Calu3 (cell line): ENCODE measurements at places on chromosomes 1 and 21. TPM values are rescaled to one million over a fixed set of nuclear protein-coding genes. Genes with fewer than 3 reads are reported as not detected.

DNA sequence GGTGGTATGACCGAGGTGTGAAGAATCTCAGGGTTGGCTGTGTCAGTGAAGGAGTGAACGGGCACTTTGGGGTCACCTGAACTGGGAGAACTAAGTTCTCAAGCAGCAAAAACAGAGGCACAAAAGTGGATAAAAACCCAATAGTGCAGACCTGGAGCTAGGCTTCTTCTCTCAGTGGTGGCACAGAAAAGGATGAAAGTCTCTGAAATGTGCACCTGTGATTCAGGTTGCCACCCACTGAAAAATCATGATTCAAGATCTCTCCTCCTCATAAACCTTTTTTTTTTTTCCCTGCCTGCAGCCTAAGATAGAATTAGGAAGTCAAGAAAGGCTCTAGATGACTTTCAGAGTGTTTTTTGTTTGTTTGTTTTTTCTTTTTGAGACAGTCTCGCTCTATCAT, 304.8 kb downstream of the KIF26B start:
- no peaks in the 10 kb centered on the region for H3K36me3 ChIP-seq
- DNase-seq = no peak
- H3K27me3 ChIP-seq = no peaks in the 10 kb centered on the region
- no peak overlapping the region for H3K27ac ChIP-seq
- H3K4me1 ChIP-seq = no peaks in the 10 kb centered on the region
- no peak overlapping the region for H3K4me3 ChIP-seq

The LAMB3 gene
- 331 and 333 TPM in 2 replicates for total RNA-seq

The ZNF593OS gene
- not detected in 2 replicates for total RNA-seq

GRCh38 chr1:38061883-38062328, 15.3 kb upstream of the POU3F1 start:
- peaks cover 65% of the 10 kb centered on the region for H3K27me3 ChIP-seq
- no peaks in the 10 kb centered on the region for H3K36me3 ChIP-seq
- H3K4me1 ChIP-seq = no peaks in the 10 kb centered on the region
- no peak overlapping the region for H3K27ac ChIP-seq
- no peak overlapping the region for H3K4me3 ChIP-seq

DNA sequence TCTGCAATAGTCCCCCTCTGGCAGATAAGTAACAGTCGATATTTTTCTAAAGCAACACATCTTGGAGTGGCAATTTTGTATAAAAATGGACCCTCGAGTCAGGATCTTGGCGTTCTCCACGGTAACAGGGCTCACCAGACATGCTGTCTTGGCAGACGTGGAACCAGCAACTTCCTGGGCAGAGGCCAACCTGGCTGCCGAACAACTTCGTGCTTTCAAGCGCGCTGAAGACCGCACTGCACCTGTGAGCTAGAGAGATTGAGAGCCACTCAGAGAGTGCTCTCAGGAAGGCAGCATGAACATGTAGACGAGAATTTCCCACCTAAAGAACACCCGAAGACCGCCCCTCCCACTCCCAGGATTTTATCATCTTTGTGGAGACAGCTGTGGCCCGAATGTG, 7.3 kb downstream of the C1orf174 start:
- peaks cover 14% of the 10 kb centered on the region for H3K36me3 ChIP-seq
- no peak overlapping the region for H3K27ac ChIP-seq
- no peak for DNase-seq
- H3K4me1 ChIP-seq = no peaks in the 10 kb centered on the region
- H3K27me3 ChIP-seq = no peaks in the 10 kb centered on the region
- H3K4me3 ChIP-seq = no peak overlapping the region

The HTR6 gene
- total RNA-seq = not detected in 2 replicates

GRCh38 chr21:19236209-19236608, 832.6 kb upstream of the TMPRSS15 start:
- H3K27me3 ChIP-seq = no peaks in the 10 kb centered on the region
- no peak overlapping the region for H3K4me3 ChIP-seq
- H3K27ac ChIP-seq = no peak overlapping the region
- no peak for DNase-seq
- no peaks in the 10 kb centered on the region for H3K36me3 ChIP-seq
- H3K4me1 ChIP-seq = no peaks in the 10 kb centered on the region

- H3K4me3 ChIP-seq = no peak overlapping the region
- H3K27ac ChIP-seq = no peak overlapping the region
- no peak for DNase-seq
- no peaks in the 10 kb centered on the region for H3K27me3 ChIP-seq
These were observed 72.5 kb downstream of the OBSCN start for GRCh38 chr1:228280106-228280901.

The SPRR5 gene
- total RNA-seq = not detected in 2 replicates

The GBP6 gene
- 0.12 and 0.37 TPM in 2 replicates for total RNA-seq

GRCh38 chr1:57976216-57976615, 552.4 kb upstream of the DAB1 start:
- H3K4me1 ChIP-seq = no peaks in the 10 kb centered on the region
- no peaks in the 10 kb centered on the region for H3K36me3 ChIP-seq
- H3K27me3 ChIP-seq = peaks cover 21% of the 10 kb centered on the region
- DNase-seq = no peak
- no peak overlapping the region for H3K27ac ChIP-seq

GRCh38 chr1:237873487-237874211, 17.1 kb downstream of the ZP4 start:
- H3K27ac ChIP-seq = peak overlapping the region; percentile 42
- H3K36me3 ChIP-seq = no peaks in the 10 kb centered on the region
- H3K4me3 ChIP-seq = no peak overlapping the region
- no peaks in the 10 kb centered on the region for H3K27me3 ChIP-seq

The B4GALT2 gene
- 47.1 and 50.9 TPM in 2 replicates for total RNA-seq

DNA sequence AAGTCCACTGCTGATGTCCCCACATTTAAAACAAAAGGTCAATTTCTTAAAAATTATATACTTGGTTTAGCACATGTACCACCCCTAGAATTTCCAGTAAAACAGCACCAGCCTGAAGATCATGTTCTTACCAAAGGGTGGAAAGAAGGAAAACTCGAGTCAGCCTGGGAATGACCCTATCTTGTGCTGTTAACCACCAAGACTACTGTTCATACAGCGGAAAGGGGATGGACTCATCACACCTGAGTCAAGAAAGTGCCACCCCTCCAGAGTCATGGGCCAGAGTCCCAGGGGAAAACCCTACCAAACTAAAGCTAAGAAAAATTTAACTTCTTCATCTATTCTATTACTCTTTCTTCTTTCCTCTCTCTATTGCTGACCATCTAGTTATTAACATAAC, 113.6 kb upstream of the PPM1J start:
- no peak overlapping the region for H3K4me3 ChIP-seq
- H3K36me3 ChIP-seq = no peaks in the 10 kb centered on the region
- peaks cover 18% of the 10 kb centered on the region for H3K4me1 ChIP-seq
- no peak for DNase-seq

- H3K27me3 ChIP-seq = no peaks in the 10 kb centered on the region
- DNase-seq = no peak
- no peak overlapping the region for H3K27ac ChIP-seq
- H3K4me3 ChIP-seq = no peak overlapping the region
- H3K36me3 ChIP-seq = no peaks in the 10 kb centered on the region
- no peaks in the 10 kb centered on the region for H3K4me1 ChIP-seq
These were observed 114.8 kb upstream of the NCAM2 start for GRCh38 chr21:20883408-20883800.
